ENCODE measurements at places on chromosomes 2 and 18.

GRCh38 chr2:47072018-47072691 lies 83.0 kb downstream of the STPG4 start:
- DNase-seq: no peak

DNA sequence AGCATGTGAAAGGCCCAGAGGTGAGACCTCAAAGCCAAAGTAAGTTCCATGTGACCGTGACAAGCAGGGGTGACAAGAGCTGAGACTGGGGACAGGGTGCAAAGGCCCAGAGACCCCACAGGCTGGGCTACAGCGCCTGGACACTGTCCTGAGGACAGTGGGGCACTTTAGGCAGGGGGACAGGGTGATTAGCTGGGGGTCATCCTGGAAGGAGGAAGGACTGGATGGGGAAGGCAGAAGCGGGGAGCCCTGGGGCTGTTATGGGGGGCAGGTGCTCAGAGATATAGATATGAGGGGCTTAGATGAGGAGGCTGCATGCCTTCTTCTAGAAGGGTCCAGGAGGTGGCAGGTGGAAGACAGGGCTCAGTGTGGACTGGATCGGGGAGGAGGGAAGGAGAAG lies 31.5 kb downstream of the KIF1A start:
- no peak for DNase-seq

GRCh38 chr18:32507093-32507492 lies 36.4 kb upstream of the GAREM1 start:
- DNase-seq: no peak

DNA sequence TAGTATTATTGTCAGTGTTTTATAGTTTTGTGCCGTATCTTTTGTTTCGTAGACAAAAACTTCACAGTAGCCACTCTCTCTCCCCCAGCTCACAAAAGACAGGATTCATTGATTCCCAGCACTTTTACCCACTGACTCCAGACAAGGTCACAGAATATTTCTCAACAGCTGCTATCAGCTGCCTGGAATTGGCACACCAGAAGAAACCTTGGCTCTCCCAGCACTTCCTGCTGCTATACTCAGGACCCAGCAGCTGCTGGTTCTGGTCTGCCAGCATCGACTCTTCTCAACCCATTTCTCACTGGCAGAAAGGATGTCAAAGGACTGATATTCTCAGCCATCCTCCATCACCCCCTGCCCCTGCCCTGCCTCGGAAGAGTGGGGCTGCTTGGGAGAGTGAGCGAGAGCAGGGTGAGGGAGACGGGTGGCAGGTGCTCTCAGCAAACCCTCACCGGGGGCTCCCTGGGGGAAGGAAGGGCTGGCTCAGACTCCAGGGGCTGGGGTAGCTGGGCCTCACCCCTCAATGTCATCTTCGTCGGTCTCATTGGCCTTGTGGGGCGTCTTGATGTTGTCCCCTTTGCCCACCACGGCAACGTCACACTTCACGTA lies 6.1 kb upstream of the OTOF start:
- no peak for DNase-seq

- DNase-seq: no peak
These were observed 44.0 kb downstream of the ACKR3 start for GRCh38 chr2:236613612-236614011.

Measured in T-cell (primary cell).